ENCODE measurements at places on chromosomes 2 and 18.

- no peak for DNase-seq
Measured at GRCh38 chr2:64179582-64180321, 35.5 kb upstream of the PELI1 start.

- DNase-seq = peak; percentile 34
Measured at GRCh38 chr2:85096616-85097015, 36.6 kb upstream of the TCF7L1 start.

GRCh38 chr2:120346667-120347358 lies 877 bp downstream of the INHBB start:
- DNase-seq = peak; percentile 37

GRCh38 chr18:4233468-4233867 lies 221.6 kb downstream of the DLGAP1 start:
- no peak for DNase-seq

DNA sequence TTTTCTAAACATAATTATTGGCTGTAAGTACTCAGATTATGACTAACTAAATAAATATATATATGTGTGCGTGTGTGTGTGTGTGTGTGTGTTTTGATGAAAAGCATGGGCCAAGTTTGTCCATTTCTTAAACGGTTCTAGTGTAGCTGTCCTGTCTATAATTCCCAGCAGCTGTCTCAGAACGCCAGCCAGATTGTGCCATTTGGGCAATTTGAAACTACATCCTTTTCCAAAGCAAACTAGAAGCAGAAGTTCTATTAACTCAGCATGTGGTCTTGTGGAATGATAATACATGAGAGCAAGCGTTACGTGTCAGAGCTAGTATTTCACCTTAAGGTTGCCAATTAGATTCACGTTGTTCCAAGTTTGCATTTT lies 1.7 kb downstream of the ARHGAP28 start:
- no peak for DNase-seq

DNA sequence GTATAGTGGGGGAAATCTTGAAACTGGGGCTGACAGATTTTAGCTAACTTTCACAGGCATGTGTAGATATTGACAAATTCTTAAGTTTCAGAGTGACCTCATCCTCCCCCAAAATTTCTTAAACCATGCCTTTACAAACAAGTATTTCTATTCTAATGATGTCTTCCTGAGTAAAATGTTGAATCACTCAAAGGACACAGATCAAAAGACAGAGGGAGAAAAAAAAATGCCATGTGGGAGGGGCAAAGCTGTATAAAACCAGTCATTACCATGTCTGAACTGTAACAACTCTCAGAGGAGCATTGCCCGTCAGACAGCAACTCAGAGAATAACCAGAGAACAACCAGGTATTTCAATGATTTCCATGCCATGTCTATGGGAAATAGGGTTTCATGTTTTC lies at the start of gene SERPINB2:
SERPINB2 (plus strand) TSS at position 282 of the 400 bp plus-strand sequence. CDS start 3,740 bp downstream, outside the sequence.
- DNase-seq = no peak

- DNase-seq = no peak
Measured at GRCh38 chr18:11052800-11053199, 96.6 kb downstream of the PIEZO2 start.

GRCh38 chr2:175698061-175698460 lies 304.0 kb downstream of the LNPK start:
- DNase-seq = no peak

GRCh38 chr2:20225294-20226151 lies 593 bp upstream of the SDC1 start:
- DNase-seq = peak; percentile 76

DNA sequence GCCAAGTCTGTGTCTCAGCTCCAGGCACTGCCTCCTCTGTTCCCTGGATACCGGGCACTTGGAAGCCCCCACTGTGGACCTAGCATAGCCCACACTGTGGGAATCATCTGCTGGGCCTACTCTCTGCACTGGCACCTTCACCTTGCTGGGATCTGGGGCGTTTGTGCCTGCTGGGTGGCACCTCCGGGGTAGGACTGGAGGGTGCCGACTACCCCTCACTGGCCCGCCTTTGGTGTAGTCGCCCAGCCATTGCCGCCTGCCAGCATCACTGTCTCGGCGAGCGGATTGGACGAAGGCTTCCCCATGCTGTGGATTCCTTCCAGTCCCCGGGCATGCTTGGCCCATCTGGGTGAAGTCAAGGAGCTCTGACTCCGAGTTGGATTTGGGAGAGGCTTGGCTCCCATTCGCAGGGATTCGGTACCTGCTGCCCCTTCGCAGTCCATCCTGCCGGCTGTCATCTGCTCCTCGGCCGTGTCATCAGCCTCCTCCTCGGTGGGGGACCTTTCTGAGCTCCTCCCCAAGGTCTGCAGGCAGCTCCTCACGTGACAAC lies 180.6 kb upstream of the HDAC4 start:
- no peak for DNase-seq

DNA sequence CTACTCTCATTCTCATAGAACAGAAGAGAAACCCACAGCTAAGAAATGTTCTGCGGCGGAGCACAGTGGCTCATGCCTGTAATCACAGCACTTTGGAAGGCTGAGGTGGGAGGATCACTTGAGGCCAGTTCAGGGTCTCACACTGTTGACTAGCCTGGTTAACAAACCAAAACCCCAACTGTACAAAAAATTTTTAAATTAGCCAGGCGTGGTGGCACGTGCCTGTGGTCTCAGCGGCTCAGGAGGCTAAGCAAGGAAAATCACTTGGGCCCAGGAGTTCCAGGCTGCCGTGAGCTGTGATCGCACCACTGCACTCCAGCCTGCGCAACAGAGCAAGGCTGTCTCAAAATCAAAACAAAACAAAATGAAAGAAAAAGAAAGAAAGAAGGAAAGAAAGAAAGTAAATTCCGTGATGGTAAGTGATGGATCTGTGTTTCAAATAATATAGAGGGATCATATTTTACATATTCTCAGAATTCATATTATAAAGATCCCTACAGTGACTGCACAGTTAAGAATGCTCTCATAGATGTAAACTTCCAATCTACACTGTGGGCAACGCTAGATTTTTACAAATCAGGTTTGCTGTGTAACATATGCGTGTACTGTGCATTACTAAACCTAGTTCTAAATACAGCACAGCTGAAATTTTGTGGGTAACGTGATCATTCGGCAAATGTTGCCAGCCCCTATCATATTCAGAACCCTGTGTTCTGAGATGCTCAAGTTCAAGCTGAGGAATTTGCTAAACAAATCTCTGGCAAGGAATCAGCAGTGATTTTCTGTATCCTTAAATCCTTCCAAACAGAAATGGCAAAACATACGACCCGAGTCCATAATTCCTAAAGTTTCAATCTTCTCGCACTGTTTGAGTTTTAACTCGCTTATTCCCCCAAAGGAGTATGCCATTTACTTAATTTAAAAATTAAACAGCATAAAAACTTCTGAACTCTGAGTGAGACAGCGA lies 1.2 kb upstream of the RAB12 start:
- no peak for DNase-seq

GRCh38 chr2:9010866-9011265 lies 7.4 kb upstream of the MBOAT2 start:
- no peak for DNase-seq

GRCh38 chr2:65263262-65263661 lies 35.6 kb downstream of the ACTR2 start:
- DNase-seq = no peak

GRCh38 chr2:151354807-151355206 lies 2.6 kb upstream of the TNFAIP6 start:
- DNase-seq = no peak

DNA sequence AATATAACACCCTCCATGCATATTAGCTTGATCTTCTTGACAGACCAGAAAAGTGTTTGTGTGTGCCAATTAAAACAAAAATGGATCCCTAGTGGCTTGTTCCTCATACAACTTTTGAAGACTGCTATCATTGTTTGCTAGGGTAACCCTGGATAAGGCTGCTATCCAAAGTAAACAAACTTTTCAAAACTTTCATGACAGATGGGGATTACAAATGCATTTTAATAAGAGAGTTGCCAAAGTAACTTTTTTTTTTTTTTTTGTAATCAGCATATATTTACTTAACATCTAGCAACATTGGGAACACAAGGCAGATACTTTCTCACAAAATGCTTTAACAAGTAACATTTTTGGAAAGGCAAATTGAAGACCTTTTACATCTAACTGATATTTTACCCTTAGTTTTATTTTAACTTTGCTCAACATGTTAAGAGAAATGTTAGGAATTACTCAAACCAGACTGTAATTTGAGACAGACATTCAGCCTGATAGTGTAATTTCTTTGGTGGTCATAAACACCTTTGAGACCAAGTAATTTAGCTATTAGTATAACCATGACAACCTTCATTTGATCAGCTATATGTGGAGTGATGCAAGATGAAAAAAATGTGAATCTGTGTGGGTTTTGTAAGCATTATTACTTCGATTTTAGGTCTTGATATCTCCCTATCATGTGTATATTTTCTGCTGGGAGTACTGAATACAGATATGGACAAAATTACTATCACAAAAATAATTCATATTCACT lies 300.9 kb downstream of the ARHGAP15 start:
- no peak for DNase-seq

GRCh38 chr2:139165601-139166000 lies 385.4 kb upstream of the NXPH2 start:
- no peak for DNase-seq

GRCh38 chr18:78424403-78425018 lies 555.1 kb upstream of the SALL3 start:
- no peak for DNase-seq

GRCh38 chr2:155310589-155310988 lies 612.1 kb downstream of the KCNJ3 start:
- no peak for DNase-seq

- DNase-seq = no peak
Measured at GRCh38 chr2:226327830-226328229, 471.8 kb downstream of the IRS1 start.

DNA sequence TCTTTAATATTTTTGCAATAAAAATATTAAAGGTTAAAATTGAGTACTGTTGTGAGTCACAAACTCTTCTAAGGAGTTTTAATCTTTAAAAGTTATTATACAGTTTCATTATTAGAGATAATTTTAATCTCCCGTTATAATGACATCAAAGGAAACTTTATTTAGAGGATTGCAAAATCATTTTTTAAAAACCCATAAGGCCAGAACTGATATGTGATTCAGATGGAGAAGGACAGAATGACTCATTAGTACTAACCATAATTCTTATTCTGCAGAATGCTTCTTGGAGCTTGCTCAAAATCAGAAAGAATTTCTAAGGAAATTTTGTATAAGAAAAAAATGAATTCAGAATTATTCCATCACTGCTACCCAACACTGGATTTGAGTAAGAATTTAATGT lies 12.5 kb upstream of the HNRNPLL start:
- no peak for DNase-seq

GRCh38 chr2:105775809-105776559 lies 31.3 kb downstream of the NCK2 start:
- no peak for DNase-seq

GRCh38 chr2:45862843-45863242 lies 211.4 kb downstream of the PRKCE start:
- DNase-seq = no peak

DNA sequence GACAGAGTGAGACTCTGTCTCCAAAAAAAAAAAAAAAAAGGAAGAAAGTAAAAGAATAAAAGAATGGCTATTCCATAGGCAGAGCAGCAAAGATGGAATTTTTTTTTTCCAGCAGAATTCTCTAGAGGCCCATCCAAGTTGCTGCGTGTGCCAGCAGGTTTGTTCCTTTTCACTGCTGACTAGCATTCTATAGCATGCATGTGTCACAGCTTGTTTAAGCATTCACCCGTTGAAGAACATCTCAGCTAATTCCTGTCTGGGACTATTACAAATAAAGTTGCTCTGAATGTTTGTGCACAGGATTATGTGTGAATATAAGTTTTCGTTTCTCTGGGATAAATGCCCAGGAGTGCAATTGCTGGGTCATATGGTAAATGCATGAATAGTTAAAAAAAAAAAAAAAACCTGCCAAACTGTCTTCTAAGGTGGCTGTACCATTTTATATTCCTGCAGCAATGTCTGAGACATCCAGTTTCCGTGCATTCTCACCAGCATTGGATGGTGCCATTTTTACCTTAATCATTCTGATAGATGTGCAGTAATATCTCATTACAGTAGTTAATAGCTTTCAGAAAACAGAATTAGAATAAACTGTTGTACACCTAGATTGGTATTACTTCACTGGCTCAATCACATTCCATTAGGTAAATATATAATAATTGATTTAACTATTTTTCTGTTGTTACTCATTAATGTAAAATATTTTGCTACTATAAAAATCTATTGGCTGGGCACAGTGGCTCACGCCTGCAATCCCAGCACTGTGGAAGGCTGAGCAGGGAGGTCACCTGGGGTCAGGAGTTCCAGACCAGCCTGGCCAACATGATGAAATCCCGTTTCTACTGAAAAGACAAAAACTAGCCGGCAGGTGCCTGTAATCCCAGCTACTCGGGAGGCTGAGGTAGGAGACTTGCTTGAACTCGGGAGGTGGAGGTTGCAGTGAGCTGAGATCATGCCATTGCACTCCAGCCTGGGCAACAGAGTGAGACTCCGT lies 47.5 kb upstream of the ASAP2 start:
- DNase-seq = no peak

GRCh38 chr2:26455670-26456439 lies 22.1 kb downstream of the OTOF start:
- DNase-seq = no peak

DNA sequence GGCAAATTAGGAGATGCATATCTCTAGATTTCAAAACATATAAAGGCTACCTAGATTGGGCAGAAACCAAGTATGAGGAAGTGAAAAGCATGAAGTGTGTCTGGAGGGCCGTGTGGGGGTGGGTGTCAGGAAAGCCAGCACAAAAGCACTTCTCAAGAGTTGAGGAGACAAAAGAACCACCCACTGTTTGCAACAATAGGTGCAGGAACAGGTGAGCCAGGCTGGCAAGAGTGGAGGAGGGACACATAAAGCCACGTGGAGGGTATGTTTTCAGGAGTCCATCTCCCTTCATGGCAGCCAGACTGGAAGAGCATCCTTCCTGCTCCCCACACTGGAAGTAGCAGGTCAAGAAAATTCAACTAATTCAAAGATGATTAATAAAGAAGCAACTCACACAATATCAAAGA lies 96.4 kb downstream of the CERS6 start:
- peak; percentile 60 for DNase-seq

DNA sequence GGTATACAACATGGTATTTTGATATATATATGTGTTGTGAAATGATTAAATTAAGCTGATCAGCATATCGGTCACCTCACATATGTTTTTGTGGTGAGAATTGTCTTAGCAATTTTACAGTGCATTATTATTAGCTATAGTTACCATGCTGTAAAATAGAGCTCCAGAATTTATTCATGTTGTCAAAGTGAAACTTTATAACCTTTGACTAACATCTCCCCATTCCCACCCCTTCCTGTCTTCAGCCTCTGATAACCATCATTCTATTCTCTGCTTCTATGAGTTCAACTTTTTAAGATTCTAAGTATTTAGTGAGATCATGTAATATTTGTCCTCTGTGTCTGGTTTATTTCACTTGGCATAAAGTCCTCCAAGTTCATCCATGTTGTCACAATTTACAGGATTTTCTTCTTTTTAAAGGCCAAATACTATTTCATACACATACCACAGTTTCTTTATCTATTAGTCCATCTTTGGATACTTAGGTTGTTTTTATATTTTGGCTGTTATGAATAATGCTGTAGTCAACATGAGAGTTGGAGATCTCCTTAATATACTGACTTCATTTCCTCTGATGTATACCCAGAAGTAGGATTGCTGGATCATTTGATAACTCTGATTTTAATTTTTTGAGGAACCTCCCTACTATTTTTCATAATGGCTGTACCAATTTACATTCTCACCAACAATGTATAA lies 30.3 kb downstream of the NCOA1 start:
- DNase-seq = no peak
